ENCODE measurements at places on chromosomes 7 and 10.
A peak's percentile ranks its signal among the peaks of the same experiment; 100 is the strongest.

- DNase-seq: no peak
Measured at GRCh38 chr7:82382276-82382675, 61.3 kb downstream of the CACNA2D1 start.

GRCh38 chr7:20458521-20458920, 127.8 kb downstream of the ITGB8 start:
- no peak for DNase-seq

DNA sequence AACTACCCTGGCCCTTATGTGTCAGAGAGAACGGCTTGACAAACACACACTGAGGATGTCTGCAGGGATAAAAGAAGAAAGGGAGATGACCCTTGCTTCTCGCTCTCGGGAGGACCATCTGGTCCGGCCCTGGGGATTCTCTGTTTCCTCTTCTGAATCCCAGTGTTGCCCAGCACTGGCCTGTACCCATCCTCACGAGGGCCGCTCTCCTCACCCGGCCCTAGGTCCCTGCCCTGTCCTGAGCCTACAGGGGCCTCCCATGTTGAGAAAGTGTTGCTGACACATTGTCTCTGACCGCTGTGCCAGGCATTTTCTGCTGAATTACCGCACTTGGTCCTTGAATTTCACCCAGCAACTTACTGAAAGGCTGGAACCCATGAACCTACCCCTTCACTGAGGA, 171.9 kb upstream of the LANCL2 start:
- no peak for DNase-seq

DNA sequence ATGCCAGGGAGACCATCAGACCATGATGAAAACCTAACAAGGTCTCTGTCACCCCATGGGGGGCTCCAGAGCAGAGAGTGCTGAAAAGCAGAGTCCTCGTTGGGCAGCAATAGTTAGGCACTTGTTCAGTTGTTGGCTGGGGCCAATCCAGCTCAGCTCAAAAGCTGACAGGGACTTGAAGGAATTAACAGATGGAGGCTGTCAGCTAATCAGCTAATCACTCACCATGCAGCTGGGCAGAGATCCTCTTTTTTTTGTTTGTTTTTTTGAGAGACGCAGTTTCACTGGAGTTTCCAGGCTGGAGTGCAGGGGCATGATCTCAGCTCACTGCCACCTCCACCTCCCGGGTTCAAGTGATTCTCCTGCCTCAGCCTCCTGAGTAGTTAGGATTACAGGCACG, 18.1 kb downstream of the CEP55 start:
- DNase-seq: no peak

GRCh38 chr10:77291596-77292505, 345.8 kb downstream of the KCNMA1 start:
- peak; percentile 39 for DNase-seq

- DNase-seq: no peak
Measured at GRCh38 chr10:83680470-83680891, 458.8 kb upstream of the GHITM start.

- DNase-seq: peak; percentile 43
Measured at GRCh38 chr10:34707656-34708055, 107.4 kb downstream of the PARD3 start.

- DNase-seq: peak; percentile 17
Measured at GRCh38 chr7:70812511-70812910, 319.4 kb upstream of the GALNT17 start.

DNA sequence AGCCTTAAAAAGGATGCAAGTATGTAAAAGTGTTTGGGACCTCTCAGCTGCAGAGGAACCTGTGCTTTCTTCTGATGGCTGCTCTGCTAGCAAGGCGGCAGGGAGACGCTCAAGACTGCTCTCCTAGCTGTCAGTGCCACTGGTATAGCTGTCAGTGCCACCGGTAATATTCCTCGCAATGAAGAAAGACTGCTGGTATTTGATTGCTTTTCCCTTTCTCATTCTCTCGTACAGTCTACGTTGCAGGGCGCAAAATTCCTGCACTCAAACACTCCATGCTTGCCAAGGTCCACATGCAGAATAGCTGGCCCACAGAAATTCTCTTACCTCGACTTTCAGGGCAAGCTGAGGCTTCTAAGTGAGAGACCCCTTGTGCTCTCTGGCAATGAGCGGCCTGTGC, 432.6 kb upstream of the KLF6 start:
- DNase-seq: no peak

GRCh38 chr10:85655411-85655810, 711.2 kb downstream of the GRID1 start:
- DNase-seq: peak; percentile 51

- peak; percentile 65 for DNase-seq
Measured at GRCh38 chr10:133379152-133379800, at the start of gene PAOX. Gene PAOX (plus strand): TSS chr10:133379262. CDS start chr10:133379317, 55 bp downstream.

DNA sequence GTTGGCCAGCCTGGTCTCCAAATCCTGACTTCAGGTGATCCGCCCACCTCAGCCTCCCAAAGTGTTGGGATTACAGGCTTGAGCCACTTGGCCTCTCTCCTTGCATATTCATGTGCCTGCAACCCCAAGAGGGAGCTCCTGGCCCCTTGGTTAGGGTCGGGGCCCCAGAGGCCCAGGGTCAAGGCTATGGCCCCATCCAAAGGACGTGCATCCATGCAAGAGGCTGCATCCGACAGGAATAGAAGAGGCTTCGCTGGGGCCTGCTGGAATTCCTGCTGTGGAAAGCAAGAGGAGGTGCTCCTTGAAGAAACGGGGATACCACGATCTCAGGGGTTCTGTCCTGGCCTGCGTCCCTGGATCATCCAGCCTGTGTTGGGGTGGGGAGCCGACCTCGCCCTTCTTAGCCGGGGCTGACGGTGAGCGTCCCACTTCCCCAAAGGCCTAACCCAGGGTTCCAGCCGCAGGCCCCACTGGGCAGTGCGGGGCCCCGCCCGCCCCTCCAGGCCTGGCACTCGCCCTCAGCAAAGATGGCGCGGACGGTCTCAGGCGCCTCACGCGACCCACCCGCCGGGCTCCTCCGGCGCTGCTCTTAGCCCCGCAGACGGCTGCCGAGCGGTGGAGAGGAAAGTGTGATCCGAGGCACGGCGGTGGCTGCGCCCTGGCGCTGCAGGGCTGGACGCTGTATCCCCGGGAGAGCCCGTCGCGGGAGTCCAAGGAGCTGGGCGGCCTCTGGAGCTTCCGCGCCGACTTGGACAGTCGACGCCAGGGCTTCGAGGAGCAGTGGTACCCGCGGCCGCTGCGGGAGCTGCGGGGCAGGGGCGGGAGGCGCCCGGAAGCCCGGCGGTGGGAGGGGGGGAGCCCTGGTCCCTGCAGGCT, 54.7 kb downstream of the ZNF727 start:
- DNase-seq: no peak
